Stimulated activated CD8-positive, alpha-beta memory T cell treated with anti-CD3 and anti-CD28 coated beads, Interleukin-7, amount 100 ng/mL, for 4 hours (primary cell): ENCODE measurements at places on chromosomes 2 and 18.

DNA sequence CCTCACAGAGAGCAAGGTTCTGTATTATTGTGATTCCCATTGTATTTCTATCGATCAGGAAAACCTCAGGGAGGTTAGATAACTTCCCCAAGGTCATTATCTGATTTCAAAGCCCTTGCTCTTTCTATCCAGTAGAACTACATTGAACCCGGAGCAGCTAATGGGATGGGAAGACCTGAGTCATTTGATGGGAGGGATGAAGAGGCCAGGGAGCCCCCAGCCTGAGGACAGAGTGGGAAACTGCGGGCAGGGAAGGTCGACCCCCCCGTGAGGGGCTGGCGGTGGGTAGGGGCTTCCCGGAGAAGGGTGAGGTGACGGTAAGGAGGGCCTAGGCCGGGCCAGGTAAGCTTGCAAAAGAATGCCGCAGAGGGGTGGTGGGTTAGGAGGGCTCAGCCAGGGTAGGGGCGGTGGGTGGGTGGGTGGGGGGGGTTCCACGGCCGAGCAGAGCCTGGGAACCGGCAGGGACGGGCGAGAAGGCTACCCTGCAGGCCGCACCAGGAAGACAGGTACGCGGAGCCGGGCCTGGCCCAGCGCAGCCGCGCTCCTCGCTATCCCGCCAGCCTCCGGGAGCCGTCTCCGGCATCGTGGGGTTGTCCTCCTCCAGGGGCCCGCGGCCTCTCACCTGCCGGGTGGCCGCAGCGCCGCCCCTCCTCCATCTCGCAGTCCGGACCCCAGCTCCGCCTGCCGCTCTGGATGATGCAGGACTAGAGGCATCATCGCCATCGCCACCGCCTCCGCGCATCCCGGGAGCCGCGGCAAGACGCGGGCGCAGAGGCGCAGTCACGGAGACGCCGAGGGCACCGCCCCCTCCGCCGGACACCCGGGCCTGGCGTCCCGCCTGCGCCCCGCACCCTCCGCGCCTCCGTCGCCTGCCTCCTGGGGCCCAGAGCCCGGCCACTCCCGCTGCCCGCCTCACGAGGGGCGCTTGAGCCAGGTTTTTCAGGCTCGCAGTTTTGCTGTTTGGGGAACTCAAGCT is at the start of gene GPR75:
Gene GPR75, minus strand, starts transcription at position 762 of the 976 bp plus-strand sequence. CDS start 5,211 bp downstream, outside the sequence.
- DNase-seq, result no peak

DNA sequence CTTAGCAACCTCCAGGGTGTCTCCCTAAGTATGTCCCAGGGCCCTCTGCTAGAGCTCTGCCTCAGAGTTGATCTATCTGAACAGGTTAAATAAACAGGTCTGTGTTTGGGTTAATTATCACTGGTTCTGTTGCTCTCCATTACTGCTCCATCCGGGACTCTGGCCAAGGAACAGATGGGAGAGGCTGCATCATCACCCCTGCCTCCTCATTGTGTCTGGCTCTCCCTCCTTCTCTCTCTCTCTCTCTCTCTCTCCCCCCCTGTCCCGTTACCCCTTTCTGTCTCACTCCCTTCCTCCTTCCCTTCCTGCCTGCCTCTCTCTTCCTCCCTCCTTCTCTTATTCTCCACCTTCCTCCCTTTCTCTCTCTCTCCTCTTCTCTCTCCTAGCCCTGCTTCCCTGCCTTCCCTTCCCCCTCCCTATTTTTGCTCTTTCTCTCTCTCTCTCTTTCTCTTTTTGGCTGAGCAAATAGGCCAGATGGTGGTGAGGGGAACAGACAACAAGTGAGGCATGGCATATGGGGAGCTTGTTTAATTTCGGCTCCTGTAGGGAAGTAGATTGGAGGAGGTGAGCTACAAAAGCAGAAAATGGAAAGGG is 62.1 kb downstream of the SETBP1 start:
- DNase-seq, result no peak

DNA sequence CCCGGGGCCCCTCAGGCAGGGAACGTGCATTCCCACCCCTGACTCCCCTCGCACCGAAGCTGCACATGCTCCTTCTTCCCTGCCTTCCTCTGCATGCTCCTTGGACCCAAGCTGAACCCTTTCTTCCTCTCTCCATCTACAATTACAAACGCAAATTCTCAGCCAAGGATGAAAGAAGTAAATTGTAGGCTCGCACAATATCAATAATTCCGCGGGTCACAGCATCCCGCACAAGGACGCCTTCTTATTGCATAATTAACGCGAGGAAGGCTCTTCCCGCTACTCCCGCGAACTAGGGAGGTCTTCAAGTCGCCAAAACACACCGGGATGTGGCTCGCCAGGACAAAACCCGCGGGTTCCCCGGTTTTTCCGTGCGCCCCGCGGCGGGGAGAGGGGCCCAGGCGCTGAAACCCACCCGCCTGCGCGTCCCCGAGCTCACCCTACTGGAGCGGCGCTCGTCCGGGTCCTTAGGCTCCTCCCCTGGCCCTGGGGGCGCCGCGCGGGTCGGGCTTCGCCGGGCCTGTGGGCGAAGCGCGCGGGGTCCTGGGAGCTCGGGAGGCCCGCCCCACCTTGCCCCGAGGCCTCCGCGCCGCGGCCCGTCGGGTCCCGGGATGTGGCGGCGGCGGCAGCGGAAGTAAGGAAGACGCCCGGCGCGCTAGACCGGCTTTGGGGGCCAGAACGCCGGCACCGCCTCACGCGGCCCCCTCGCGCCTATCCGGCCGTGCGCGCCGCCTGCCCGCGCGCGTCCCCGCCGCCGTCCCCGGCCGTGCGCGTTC is at the start of gene CHST10:
Gene CHST10, minus strand, starts transcription at position 734 of the 776 bp plus-strand sequence. CDS start 10,993 bp downstream, outside the sequence.
- DNase-seq, result peak; percentile 66

DNA sequence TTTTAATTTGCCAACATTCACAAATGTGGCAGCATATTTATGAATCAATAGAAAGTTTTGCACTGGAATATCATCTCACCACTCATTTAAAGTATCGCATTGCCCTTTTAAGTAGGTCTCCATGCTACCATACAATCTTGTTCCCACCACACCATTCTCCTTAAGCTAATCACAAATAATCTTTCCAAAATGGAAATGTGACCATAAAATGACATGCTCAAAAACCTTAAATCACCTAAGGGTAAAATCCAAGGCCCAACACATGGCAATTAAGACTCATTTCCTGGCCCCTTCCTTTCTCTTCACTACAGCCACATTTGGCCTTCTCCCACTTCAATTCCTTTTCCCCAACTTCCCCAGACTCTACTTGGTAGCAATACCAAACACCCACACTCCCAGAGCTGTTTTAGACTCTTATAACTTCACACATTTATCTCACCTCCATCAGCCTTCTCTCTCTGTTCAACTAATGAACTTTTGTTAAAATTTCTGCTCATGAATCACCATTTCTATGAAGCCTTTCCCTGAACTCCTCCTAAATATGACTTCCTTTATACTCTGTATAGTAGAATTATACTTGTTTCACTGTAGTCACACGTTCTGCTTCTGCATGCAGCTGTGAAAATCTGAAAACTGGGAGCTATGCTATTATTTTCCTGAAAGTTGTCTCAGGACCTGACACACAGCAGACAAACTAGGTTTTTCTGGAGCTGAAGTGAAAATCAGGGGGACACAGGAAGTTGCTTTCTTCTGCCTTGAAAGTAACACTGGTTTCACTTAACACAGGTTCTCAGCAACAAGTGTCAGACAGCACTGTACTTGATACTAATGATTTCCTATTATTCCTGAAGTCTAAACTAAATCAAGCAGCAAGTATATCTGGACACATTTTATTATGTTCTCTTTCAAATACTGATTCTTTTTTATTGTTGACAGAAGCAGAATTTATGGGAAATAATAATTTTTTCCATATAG is 303.9 kb downstream of the ZEB2 start:
- no peak for DNase-seq
